GM06990 (cell line): ENCODE measurements at places on chromosomes 7 and 10.

DNA sequence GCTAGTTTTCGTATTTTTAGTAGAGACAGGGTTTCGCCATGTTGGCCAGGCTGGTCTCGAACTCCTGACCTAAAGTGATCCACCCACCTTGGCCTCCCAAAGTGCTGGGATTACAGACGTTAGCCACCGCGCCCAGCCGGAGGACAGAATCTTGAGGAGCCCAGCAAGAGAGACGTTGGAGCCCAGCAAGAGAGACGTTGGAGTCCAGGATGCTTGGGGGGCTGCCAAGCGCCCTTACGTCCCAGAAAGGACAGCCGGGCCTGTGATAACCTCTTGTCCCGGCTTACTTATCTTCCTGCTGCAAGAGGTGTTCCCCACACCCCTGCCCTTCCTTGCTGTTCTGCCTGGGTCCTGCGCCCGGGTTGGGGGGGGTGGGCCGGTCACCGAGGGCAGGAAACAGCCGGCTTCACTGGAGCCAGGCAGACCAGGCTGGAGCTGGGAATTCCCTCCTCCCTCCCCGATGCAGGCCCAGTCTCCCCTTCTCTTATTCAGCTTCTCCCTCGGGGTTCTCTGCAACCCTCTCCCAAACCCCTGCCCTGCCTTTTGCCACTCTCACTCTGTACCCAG lies 1.9 kb upstream of the EPHB4 start:
- DNase-seq = no peak

GRCh38 chr10:50325449-50326171 lies 74.3 kb upstream of the ASAH2 start:
- peak; percentile 19 for DNase-seq

DNA sequence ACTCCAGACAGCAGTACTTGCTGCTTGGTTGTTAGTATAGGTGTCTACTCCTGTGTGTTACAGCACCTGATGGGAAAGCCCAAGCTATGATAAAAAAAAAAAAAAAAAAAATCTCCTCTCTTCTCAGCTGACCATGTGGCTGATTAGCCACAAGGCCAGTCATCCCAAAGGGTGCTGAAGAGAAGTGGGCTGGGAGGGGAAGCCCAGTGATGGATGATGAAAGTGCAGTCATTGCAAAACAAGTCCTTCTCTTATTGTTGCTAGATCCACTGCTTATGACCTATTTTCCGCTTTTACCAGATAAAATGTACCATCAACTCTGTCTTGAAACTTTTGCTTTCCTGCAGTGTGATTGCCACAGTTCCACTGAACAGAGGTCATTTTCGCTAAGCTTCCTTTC lies 1092.5 kb upstream of the C7orf33 start:
- DNase-seq = no peak

DNA sequence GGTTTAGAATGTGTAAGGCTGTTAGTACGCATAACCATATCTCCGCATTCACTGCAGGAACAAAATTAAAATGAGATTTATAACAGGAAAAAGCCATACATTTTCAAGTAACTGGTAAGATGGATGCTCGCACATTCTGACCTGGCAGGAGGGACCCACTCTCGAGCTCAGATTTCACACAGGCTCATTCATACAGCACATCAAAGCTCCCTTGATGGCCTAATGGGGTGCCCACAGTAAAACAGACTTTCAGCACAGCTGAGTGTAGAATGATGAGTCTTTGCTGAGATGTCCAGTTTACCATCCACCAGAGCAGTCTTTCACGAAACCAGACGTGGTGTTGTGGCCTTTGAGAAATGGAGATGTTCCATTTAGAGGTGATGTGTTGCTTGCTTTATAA lies 8.9 kb downstream of the FOXI2 start:
- DNase-seq = no peak

GRCh38 chr7:95716357-95717122 lies 55.8 kb upstream of the DYNC1I1 start:
- no peak for DNase-seq

DNA sequence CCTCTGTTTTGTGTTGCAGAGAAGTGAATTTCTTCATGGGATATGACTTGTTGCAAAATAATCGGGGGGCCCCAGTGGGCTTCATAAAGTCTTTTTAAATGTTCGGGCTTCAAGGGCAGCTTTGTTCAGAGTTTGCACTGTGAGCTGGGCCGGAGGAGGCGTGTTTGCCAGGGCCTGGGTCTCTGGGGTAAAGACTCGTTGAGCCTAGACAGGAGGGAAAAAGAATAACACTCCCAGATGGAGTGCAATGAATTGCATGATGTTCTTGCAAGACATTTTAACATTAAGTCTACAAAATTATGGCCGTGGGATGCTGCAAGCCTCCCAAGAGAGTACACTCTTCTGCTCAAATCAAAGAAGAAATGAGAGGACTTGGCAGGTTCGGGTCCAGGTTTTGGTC lies 23.6 kb downstream of the BMPER start:
- no peak for DNase-seq

- DNase-seq = no peak
These were observed 155.1 kb downstream of the LSM5 start for GRCh38 chr7:32335107-32335506.

GRCh38 chr10:89645742-89646172 lies 715 bp upstream of the PANK1 start:
- DNase-seq = no peak

GRCh38 chr7:15687546-15688278 lies 1.2 kb upstream of the MEOX2 start:
- DNase-seq = no peak

- no peak for DNase-seq
These were observed 105.7 kb upstream of the C10orf90 start for GRCh38 chr10:126776168-126776567.

GRCh38 chr7:135665042-135665441 lies 2.7 kb downstream of the STMP1 start:
- no peak for DNase-seq

DNA sequence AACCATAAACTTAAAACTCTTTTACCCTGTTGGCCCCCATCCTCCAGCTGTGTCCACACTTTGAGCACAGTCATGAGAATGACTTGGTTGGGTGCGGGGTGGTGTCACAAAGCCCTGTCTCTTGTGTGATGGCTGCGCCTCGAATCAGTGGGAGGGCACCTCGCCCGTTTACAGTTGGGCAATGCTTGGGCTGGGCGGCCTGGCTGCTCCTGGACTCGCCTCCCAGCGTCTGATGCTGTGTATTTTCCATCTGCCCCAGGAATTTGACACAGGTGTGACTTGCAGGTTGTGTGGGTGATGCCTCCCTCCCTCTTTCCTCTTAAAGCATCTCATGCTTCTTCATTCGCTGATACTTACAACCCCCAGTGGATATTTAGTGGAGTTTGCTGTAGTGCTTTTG lies 33.7 kb downstream of the CHST12 start:
- no peak for DNase-seq

- DNase-seq = no peak
These were observed 63.4 kb downstream of the RNF32 start for GRCh38 chr7:156703773-156704482.

GRCh38 chr7:139775829-139776266 lies 1.9 kb downstream of the HIPK2 start:
- DNase-seq = peak; percentile 53

DNA sequence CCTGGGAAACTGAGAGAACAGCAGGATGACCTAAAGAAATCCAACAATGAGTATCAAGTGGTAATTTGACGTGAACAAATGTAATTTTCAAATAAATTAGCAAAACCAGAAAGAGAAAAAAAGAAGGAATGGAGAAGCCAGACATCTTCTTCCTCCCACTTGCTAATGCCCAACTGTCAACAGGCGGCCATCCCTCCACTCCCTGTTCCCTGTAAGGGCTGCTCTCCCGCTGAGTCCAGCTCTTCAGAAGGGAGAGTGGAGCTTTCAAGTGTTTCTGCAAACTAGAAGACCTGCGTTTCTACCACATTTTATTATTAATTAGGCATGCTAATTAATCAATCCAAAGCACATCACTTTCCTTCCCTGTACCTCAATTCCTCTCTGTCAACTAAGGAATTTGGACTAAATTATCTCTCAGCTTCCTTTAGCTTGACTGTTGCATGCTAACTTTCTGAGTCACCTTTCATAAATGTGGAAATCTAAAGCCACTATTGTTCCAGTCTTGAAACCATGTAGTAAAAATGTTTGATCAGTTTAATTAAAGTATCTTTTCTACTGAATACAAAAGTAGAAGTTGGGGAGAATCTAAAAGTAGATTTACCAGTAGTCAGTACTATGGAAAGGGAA lies 48.4 kb upstream of the CUL1 start:
- no peak for DNase-seq

GRCh38 chr7:151249034-151249731 lies 689 bp upstream of the SMARCD3 start:
- no peak for DNase-seq

- no peak for DNase-seq
These were observed 525.4 kb downstream of the TFEC start for GRCh38 chr7:115505136-115505535.

DNA sequence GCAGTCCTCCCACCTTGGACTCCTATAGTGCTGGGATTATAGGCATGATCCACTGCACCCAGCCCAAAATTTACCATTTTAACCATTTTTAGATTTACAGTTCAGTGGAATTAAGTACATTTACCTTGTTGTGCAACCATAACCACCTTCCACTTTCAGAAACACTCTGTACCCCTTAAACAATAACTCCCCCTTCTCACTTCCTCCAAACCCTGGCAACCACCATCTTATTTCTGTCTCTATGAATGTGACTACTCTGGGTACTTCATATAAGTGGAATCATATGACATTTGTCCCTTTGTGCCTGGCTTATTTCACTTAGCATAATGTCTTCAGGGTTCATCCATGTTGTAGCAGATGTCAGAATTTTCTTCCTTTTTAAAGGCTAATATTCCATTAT lies 33.6 kb downstream of the SUFU start:
- DNase-seq = peak; percentile 19

- DNase-seq = no peak
These were observed 83.1 kb upstream of the MPP7 start for GRCh38 chr10:28385748-28386502.

GRCh38 chr7:2617325-2617905 lies 14.4 kb upstream of the TTYH3 start:
- DNase-seq = no peak

- no peak for DNase-seq
These were observed 62.2 kb downstream of the PPP1R9A start for GRCh38 chr7:94969434-94970084.

DNA sequence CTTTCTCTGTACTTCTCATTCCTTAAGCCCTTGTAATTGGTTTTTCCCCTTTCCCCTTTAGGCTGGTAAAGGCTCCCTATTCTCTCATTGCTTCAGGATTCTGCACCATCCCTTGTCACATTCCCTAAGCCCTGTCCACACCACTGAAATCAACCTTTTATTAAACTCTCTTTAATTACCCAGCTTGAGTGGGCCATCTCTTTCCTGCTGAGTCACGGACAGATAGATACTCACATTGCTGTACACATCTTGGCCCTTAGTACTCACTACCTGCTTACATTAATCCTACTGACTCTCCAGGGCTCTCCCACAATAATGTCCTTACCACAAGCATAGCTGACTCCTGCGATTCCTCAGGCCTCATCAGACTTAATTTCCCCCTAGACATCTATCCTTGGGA lies 94.0 kb upstream of the PCGF5 start:
- no peak for DNase-seq

- DNase-seq = no peak
These were observed 18.8 kb upstream of the TNPO3 start for GRCh38 chr7:129073738-129074137.
